Right lobe of liver (tissue), 6 donors: ENCODE measurements at places on chromosomes 2 and 18. TPM values are rescaled to one million over a fixed set of nuclear protein-coding genes. Genes with fewer than 3 reads are reported as not detected.

GRCh38 chr2:144526831-144527230 is 6.9 kb upstream of the ZEB2 start:
- no peak for DNase-seq

DNA sequence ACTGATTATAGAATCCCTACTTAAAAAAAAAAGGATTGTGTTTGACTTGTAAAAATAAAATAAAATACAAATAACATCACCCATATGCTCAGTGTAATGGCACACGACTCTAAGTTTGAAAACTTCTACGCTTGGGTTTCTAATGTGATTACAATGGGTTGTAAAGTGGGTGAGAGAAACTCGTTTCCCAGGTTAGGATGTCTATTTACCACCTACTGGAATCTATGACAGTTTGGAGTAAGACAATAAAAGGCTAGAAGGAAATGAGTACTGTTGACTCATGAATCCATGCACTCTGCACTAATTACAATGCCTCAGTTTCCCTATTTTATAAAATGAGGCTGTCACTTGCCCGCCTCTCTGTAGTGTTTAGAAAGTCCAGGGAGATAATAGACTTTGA is 204.2 kb upstream of the FBXO11 start:
- DNase-seq, result no peak

- peak; percentile 12 for DNase-seq
Measured at GRCh38 chr2:233448220-233448559, 93.9 kb downstream of the DGKD start.

Gene NEB
- 1.4 TPM for total RNA-seq

DNA sequence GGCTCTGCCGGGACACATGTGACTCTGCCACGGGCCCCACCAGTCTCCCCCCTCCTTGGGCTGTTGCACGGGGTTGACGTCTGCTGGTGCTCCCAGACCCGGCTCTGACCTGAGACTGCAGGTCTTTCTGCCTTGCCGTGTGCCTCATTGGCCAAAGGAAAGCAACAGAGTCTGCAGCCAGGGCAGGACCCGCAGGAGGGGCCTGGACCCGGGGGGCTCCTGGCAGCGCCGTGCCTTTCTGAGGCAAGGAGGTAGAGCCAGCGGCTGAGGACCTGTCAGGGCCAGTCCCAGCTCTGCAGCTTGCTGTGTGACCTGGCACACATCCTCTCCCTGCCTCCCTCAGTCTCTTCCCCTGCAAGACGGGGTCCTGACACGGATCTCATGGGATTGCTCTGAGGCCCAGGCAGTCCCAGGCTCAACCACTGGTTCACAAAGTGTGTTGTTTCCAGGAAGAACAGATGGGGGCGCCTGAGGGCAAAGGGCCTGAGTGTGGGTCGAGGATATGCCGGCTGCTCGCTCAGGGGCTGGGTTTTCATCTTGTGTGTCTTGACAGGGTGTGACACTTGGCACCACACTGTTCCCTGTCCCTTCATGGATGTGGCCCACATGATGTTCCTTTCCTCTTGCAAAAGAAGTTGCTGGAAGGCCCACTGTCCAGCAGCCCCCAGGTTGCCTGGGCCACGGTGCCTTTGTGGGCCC is 9.0 kb downstream of the CAPN10 start:
- DNase-seq, result peak; percentile 50

GRCh38 chr18:69330385-69331005 is 70.2 kb upstream of the DOK6 start:
- no peak for DNase-seq

DNA sequence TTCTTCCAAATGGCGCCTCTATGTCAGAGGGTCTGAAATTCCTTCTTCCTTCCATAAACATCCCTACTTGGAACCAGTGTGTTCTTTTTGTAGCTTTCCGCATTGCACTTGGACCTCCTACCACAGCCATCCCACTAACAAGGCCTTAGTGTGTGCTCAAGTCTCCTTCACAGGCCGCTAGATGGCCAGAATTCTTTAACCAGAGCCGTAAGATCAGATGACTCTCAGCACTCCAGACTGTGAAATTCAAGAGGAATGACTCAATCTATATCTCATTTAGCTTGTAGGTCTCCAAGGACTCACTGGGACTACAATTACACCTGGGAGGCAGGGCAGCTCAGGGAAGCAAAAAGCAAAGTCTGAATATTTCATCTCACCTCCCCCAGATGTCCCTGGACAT is 298.9 kb downstream of the EIPR1 start:
- no peak for DNase-seq

GRCh38 chr2:232479341-232480200 is 8.1 kb downstream of the ECEL1 start:
- peak; percentile 14 for DNase-seq

- DNase-seq, result no peak
Measured at GRCh38 chr2:102279391-102279735, 32.0 kb upstream of the IL1RL1 start.

Gene FAM237A
- total RNA-seq, result not detected

Gene SNORC
- total RNA-seq, result 13.9 TPM

GRCh38 chr2:143949121-143949848 is 570.6 kb downstream of the ZEB2 start:
- no peak for DNase-seq

Gene CYP26B1
- total RNA-seq, result 0.81 TPM

Gene PLGLB1
- 177 TPM for total RNA-seq

Gene UGT1A5
- 4.7 TPM for total RNA-seq

Gene SPEG
- 0.66 TPM for total RNA-seq

GRCh38 chr18:22082408-22082807 is 87.0 kb upstream of the GATA6 start:
- no peak for DNase-seq

GRCh38 chr2:105114551-105114950 is 76.7 kb downstream of the MRPS9 start:
- no peak for DNase-seq

Gene ACMSD
- total RNA-seq, result 38.3 TPM

- no peak for DNase-seq
Measured at GRCh38 chr2:179240481-179241451, 23.9 kb downstream of the SESTD1 start.

Gene MYO5B
- total RNA-seq, result 25.1 TPM

DNA sequence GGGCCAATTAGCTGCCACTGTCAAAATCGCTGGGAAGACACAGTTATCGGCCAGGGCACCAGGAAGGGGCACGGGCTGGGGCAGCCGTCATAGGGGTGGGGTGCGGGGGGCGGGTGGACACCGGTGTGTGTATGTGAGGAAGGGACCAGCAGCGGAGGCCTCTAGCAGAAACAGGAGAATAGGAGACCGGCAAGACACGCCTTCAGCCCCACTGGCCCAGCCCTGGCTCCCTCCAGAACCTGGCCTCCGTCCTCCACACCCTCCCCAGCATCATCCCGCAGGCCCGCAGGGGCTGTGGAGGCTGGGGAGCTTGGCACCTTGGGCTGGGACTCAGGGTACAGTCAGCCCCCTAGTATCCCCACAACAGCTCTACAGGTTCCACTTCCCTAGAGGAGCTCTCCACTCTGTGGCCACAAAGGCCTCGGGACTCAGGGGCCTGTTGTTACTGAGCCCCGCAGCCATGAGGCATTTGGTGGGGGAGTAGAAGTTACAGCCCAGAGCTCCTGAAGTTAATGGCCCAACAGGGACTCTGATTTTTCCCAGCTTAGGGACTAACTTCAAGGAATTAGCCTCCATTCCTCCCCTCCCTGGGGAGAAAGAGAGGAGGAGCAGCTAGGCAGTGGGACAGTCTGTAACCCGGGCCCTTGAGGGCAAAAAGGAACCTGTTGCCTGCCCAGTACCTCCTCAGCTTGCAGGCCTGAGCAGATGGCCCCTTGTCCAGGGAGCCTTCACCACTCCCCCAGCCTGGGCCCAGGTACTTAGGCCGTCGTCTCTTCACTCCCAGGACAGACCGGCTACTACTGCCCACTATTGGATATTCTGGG is 19.9 kb downstream of the SH2D6 start:
- DNase-seq, result no peak

DNA sequence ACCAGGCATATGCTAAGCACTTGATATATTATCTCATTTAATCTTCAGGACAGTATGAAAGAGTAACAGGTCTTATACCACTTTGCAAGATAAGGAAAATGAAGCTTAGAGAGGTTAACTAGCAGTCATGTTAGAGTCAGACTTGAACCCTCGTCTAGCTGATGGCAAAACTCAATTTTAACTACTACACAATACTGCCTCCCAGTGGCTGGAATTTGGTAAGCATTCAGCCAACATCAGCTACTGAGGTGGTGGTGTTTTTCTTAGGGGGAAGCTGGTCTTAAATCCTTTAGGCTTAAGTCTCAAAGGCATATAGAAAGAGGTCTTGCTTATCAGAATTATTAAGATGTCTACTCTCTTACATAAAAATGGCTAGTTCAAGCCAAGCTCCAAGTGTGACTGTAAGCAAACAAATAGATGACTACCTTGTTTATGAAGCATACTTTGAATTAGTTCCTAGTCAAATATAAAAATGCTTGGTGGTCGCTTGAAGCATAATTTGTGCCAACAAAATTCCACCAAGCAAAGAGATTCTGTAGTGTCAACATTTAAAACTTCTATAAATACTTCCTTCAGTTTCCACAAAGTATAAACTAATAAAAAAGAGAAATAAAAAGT is 325.4 kb upstream of the FIGN start:
- no peak for DNase-seq

DNA sequence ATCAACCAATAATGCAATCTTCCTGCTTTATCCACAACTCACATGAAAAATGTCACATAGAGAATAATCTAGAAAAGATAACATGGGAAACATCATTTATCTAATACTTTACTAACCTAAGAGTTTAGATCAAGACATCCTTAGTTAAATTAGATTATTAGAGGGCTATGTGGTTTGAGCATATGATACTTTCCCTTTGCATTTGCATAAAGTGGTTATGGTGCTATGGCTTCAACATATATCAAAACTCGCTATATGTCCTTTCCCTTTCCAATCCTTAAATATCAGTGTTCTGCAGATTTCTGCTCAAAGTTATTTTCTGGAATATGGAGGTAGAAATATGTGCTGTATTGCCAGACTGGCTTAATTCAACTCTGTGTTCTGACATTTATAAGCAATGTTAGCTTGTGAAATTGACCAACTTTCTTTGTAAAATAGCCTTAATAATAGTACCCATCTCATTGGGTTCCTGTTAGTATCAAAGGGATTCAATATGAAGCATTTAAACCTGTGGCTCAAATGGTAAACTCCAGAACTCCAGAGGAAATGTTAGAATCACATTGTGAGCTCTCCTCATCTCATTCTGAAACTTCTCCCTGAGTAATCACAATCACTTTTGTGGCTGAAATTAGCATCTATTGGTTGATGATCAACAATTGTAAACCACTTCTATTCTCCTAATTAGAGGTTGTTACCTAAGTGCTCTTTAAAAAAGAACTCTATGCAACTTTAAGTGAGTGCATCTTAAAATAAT is 1089.9 kb upstream of the SLC39A10 start:
- DNase-seq, result no peak

Gene NOSTRIN
- total RNA-seq, result 3.6 TPM

DNA sequence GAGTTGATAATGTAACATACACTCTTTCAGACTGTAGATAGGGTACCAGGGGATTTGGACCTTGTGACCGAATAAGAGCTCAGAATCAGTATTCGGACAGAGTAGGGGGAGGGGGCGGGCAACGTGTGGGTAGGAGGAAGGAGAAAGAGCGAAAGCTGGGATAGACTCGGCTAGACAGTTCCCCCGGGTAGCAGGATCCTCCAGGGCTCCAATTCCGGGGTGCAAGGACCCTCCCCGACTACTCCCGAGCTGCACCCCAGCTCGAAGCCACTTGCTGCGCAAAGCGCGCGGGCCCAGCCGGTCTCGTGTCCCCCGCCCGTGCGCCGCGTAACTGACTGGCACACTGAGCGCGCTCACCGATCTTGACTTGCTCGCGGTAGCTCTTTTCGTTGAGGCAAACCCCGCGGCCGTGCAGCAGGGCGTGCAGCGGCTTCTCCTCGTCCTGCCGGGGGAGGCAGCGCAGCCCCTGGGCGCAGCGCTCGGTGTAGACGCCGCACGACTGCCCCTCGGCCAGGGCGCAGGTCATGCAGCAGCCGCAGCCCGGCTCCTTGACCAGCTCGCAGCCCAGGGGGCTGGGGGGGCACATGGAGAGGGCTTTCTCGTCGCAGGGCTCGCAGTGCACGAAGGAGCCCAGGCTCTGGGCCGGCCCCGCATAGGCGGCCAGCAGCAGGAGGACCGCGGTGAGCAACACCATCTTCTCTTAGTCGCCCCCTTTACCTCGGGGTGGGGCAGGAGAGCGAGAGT is 1.1 kb downstream of the IGFBP5 start:
- DNase-seq, result no peak

DNA sequence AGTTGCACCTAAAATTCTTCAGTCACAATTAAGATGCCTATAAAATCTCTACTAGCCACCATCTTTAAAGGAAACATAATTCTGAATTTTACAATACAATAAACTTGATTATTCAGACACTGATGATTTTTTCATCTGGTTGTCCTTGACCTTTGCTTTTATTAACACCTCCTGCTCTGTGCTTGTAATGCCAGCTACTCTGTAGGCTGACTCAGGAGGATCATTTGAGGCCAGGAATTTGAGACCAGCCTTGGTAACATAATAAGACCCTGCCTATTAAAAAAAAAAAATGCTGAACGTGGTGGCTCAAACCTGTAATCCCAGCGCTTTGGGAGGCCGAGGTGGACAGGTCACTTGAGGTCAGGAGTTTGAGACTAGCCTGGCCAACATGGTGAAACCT is 38.3 kb downstream of the HAT1 start:
- no peak for DNase-seq

DNA sequence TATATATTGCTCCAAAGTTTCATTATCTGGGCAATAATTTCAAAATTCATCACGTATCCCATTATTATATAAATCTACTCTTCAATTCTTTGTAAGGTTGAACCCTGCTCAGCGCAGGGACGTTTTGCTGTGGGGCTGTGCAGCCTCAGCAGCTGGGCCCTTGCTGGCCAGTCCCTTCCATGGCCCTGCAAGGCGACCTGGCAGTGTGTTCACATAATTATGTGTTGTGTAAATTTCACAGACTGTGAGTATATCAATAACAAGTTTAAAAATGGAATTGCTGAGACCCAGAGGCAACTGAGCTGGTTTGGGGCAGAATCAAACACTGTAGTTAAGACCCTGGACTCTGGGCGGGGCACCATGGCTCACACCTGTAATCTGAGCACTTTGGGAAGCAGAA is 16.1 kb upstream of the MAL start:
- DNase-seq, result peak; percentile 11

Gene NPHP1
- total RNA-seq, result 0.20 TPM
